ENCODE measurements at places on chromosomes 4 and X. TPM values are rescaled to one million over a fixed set of nuclear protein-coding genes. Genes with fewer than 3 reads are reported as not detected.
A peak's percentile ranks its signal among the peaks of the same experiment; 100 is the strongest.

DNA sequence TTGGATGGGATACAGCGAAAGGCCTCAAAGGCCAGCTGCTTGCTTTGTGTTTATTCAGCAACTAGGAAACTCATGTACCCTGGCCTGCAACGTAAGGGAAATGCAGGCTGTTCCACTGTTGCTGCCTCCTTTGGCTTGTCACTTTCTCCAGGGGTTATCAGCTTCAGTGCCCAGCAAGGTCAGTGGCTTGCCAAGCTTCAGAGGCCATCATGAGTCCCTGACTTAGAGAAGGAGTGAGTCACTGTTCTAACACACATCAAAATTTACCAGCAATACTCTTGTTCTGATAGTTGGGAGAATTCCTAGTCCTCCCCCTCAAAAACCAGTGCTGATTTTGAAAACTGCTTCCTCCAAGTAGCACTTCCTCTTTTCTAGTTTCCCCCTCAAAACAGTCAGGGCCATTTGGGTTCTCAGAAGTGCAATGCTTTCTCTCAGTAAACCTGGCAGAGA, 250.8 kb downstream of the ARHGAP24 start:
- no peak overlapping the region for H3K27ac ChIP-seq
- no peaks in the 10 kb centered on the region for H3K4me1 ChIP-seq
- no peaks in the 10 kb centered on the region for H3K36me3 ChIP-seq

DNA sequence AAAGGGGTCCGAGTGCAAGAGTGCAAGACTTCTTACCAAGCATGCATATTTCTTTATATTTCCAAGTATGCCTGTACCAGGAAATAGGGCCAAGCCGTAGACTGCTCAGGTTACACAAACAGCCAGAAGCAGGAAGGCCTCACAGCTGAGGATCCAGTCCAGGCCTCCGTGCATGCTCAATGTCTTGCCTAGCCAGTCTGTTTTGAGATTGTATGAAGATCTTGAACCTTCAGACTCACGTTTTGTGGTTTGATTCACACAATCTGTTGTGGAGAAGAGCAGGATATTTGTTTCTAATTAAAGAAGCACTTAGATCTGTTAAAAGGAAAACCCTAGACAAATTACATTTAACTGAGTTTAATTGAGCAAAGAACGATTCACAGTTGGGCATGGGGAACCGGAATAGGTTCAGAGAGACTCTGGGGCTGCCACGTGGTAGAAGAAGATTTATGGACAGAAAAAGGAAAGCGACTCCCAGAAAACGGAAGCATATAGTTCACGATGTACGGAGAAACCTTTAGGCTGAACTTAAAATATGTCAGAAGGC, 1.2 kb downstream of the MGST2 start:
- H3K27ac ChIP-seq = no peak overlapping the region
- H3K36me3 ChIP-seq = no peaks in the 10 kb centered on the region
- peak overlapping the region; percentile 64 for H3K4me3 ChIP-seq
- DNase-seq = no peak
- H3K4me1 ChIP-seq = peaks cover 9% of the 10 kb centered on the region

AFP gene
- polyA plus RNA-seq = not detected

LRRC66 gene
- polyA plus RNA-seq = 0.23 TPM

GRCh38 chrX:74023203-74023602, 280.8 kb upstream of the ZCCHC13 start:
- no peaks in the 10 kb centered on the region for H3K36me3 ChIP-seq
- no peaks in the 10 kb centered on the region for H3K4me1 ChIP-seq
- DNase-seq = no peak

DDX3X gene
- 282 TPM for polyA plus RNA-seq

DNA sequence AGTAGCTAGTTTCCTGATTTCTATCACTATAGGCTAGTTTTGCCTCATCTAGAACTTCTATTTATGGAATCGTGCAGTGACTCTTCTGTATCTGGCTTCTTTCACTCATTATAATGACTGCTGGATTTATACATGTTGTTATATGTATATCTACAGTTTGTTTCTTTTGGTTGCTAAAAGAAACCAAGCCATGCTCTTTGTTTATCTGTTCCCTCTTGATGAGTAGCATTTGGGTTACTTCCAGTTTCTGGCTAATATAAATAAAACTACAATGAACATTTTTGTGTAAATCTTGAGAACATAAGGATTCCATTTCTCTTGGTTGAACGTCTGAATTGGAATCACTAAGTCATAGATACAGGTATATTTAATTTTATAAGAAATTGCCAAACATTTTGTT, 73.9 kb downstream of the ARHGAP24 start:
- no peaks in the 10 kb centered on the region for H3K36me3 ChIP-seq
- no peak overlapping the region for H3K27ac ChIP-seq
- no peak overlapping the region for H3K4me3 ChIP-seq
- H3K4me1 ChIP-seq = no peaks in the 10 kb centered on the region
- no peak for DNase-seq

PORCN gene
- polyA plus RNA-seq = 10.0 TPM

DNA sequence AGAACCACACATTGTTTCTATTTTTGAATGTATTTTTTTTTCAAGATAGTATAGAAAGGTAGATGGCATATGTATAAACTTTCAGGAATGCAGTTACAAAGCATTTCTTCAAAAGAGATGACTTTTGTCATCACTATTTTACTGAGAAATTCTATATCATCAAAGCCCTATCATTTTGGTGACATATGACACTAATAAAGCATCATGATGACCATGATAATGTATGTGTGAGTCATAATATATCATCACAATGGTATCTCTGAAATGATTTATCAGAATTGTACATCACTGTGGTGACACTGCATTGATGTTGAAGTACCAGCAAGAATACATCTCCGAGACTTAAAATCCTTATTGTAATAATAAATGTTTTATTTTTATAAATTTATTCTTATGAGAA, 1740.8 kb downstream of the PCDH7 start:
- H3K27me3 ChIP-seq = no peaks in the 10 kb centered on the region
- no peak for DNase-seq
- no peak overlapping the region for H3K4me3 ChIP-seq
- H3K4me1 ChIP-seq = no peaks in the 10 kb centered on the region
- no peak overlapping the region for H3K27ac ChIP-seq
- no peaks in the 10 kb centered on the region for H3K36me3 ChIP-seq

CPLX1 gene
- polyA plus RNA-seq = 0.17 TPM

DNA sequence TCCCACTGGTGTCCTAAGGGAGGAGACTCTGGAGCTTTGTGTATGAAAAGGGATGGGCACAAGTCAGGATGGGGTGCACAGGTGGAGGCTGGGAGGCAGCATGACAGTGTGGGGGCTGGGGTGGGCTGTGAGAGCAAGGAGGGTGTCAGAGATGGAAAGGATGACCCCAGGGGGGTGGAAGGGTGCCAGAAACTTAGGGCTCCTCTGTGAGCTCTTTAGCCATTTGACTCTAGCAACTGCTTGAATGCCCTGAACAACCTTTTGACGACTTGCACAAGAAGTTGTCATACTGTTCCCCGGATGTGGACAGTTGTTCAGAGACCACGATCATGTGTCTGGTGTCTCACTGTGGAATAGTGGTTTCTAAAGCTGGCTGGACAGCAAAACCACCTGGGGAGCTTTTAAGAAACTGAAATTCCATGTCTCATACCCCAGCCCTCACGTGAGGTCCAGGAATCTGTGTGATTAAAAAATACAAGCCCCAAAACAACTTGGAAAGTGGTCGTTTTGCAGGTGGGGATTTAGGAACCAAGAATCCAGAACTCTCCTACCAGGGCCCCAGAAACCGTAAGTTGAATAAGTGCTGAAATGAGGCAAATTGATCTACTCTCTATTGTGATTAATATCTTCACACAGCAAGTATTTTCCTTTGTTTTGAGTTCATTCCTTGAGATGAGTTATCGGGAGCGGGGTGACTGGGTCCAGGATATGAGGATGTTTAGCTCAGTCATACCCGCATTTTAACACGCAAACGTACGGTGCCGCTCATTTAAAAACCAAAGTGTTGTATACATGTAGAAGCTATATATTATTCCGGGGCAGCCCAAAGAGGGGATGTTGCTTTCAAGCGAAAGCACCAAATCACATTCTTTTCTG, 3.4 kb downstream of the RHOH start:
- peak overlapping the region; percentile 100 for H3K27ac ChIP-seq
- H3K36me3 ChIP-seq = peaks cover 27% of the 10 kb centered on the region
- H3K4me3 ChIP-seq = peak overlapping the region; percentile 96
- peak; percentile 51 for DNase-seq

- peaks cover 18% of the 10 kb centered on the region for H3K4me1 ChIP-seq
- DNase-seq = no peak
- no peaks in the 10 kb centered on the region for H3K36me3 ChIP-seq
- no peak overlapping the region for H3K27ac ChIP-seq
These were observed 3.1 kb downstream of the PPA2 start for GRCh38 chr4:105470766-105471165.

- no peaks in the 10 kb centered on the region for H3K36me3 ChIP-seq
- no peaks in the 10 kb centered on the region for H3K27me3 ChIP-seq
- no peak overlapping the region for H3K27ac ChIP-seq
- H3K4me1 ChIP-seq = no peaks in the 10 kb centered on the region
- no peak for DNase-seq
These were observed 28.7 kb downstream of the SAT1 start for GRCh38 chrX:23811656-23812055.

MTNR1A gene
- not detected for polyA plus RNA-seq

DUSP21 gene
- not detected for polyA plus RNA-seq
